Activated CD8-positive, alpha-beta memory T cell treated with anti-CD3 and anti-CD28 coated beads for 1 hour (primary cell): ENCODE measurements at places on chromosomes 12 and 14.

DNA sequence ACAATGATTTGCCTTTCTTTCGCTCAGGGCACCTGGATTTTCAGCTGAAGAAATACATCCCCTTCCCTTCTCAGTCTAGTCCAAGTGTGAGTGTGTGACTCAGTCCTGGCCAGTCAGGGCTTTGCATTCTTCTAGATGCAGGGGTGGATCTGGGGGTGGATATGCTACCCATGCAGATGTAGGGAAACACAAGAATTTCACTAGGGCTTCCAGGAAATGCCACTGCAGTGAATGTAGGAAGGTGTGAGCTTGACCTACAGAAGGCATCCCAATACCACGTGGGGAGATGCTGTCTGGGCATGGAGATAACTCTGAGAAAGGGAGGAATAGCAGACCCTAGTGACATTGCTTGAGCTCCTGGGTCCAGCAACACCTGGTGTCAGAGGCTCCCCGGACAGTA lies 404.2 kb downstream of the GLT1D1 start:
- DNase-seq: no peak

- DNase-seq: no peak
Measured at GRCh38 chr14:68791078-68791901, 1.6 kb downstream of the ZFP36L1 start.

DNA sequence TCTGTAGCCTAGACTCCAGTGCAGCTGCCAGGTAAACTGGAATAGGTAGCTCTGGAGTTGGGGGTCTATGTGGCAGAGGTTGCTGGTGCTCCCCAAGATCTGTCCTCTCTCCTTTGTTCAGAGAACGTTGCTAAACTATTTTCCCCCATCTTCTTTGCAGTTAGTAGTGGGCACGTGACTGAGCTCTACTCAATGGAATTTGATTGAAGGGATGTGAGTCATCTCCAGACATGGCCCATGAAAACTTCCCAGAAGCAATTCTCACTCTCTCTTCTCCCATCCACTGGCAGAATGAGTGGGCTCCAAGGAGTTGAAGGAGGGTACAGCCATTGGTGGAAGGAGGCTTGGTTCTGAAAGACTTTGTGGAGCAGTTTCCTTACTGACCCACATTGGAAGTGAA lies 44.0 kb downstream of the PAH start:
- DNase-seq: no peak

DNA sequence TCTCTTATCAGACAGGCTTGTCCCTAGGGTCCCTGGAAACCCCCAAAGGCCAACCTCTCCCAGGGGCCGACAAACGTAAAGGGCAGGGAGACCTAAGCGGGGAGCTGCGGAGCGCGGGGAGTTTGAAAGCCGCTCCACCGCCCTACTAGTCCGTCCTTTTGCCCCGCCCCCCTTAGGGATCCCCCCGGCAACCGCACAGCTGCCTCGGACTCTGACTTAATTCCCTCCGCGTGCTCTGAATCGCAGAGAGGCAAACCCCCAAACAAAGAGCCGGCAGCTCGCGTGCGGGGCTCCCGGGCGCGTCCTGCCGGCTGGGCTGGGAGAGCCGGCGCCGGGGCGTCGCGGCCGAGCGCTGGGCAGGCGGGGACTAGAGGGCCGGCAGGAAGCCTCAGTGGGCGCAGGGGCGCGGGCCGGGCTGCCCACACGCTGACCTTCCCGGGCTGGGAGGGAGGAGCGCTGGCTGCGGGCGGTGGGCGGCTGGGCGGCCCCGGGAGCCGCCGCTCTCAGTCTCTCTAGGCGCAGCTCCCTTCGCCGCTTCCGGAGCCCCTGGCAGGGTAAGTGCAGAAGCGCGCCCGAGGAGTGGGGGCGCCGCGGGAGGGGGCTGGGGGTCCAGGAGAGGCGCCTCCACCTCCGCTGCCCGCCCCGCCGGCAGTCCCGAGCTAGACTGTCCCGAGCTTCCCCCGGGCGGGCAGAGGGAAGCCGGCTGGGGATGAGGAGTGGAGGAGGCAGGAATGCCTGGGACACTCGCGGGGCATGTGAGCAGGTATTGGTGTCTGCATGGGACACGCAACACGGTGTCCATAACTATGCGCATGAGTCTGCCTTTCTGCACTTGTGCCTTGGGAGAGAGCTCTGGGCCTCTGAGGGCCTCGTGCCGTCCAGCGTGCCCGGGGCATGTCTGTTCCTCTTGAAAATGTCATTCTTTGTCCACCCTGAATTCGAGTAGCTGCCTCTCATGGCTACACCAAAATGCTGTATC lies at the start of gene TSPAN11:
Gene TSPAN11 (plus strand): TSS at position 506 of the 979 bp plus-strand sequence. CDS start 27,244 bp downstream, outside the sequence.
- DNase-seq: no peak

DNA sequence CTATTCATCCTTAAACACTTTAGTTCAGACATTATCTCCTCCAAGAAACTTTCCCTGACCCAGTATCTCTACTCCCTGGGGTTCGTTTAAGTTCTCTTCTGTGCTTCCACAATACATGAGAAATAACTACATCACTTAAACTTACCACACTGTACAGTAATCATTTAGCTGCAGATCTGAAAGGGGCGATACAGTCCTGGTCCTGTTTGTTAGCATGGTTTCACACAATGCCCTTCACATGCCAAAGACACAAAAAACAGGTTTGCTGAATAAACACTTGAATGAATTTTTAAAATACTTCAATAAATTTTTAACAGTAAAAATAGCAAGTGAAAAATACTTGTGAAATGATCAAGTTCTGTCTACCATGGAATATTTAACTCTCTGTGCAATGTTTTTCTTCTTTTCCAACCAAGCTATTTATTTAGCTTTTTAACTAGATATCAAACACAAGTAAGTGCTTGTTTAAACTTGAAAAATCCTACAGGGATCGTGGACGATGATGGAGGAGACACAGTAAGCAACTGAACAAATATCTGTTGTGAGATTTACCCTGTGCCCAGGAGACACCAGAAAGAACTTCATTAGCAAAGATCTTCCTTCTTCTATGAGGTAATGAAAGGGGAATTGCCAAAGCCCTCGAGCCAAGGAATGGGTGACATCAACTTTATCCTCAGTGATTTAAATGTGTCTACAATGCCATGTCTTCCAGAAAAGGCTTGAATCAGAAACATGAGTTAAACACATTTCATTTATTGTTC lies 255.6 kb upstream of the GRIP1 start:
- DNase-seq: no peak

DNA sequence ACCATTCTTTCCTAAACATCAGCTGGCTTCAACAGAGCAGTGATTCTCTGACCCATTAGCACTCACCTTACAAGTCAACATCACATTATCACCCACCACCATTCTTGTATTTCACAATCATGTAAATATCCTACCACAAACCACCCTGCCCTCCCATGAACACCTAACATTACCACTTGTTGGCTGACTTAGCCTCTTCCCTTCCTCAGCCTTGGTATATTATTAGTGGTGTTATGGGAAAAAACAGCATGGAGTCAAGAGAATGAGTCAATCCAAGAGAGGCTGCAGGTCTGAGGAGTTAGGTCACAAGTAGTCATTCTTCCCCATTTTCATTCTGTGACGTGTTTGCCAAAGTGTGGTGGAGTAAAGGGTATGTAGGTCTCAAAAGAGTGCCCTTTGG lies 22.3 kb upstream of the MGP start:
- no peak for DNase-seq

DNA sequence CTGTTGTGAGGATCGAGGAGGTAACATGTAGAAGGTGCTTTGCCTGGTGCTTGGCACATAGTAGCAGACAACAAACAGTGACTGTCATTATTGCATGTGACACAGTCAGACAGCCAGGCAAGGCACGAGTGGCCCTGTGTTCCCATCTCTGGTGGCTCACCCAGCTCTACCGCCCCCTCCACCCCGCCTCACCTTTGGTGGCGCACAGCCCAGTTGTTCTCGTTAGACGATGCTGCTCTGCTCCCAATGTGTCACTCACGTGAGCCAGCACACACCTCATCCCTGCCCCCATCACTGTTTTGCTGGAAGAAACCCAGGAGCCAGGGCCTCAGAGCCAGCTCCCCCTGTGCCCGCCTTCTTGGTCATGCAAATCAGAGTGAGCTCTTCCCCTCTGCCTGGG lies 113.3 kb downstream of the CALM1 start:
- no peak for DNase-seq

- peak; percentile 38 for DNase-seq
Measured at GRCh38 chr12:68675101-68675842, 11.5 kb upstream of the NUP107 start.

DNA sequence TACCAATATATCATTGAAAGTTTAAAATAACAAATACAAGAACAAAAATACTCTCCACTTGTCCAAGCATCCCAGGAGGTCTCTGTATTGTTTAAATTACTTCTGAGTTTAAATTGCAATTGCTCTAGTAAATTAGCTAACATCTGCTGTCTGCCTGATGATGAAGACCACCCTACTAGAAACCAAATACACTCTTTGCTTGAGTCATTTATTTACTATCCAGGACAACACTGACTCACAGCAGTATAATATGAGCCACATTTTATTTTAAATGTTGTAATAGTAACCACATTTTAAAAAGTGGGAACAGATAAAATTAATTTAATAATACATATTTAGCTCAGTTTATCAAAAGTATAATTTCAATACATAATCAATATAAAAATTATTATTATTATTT lies 62.9 kb upstream of the EEA1 start:
- no peak for DNase-seq
